ENCODE measurements at places on chromosomes 6 and 20.

GRCh38 chr20:7302250-7302649, 534.8 kb downstream of the BMP2 start:
- DNase-seq, result no peak

DNA sequence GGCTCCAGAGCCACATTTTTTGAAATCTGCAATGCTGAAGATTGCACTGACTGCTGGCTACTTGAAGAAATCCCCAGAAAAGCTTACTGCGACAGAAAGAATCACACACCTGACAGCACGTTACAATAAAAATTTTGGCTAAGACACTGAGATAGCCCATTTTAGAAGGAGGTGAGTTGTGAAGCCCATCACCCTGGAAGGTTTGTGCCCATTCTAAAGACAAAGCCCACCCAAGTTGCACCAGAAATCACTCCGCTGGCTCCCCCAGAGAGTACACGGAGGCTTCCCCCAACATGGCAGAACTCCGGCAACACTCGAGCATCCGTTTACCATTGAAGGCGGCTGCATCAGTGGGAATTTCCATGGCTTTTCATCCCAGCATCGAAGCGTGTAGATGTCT, 29.4 kb downstream of the LPA start:
- DNase-seq, result no peak

DNA sequence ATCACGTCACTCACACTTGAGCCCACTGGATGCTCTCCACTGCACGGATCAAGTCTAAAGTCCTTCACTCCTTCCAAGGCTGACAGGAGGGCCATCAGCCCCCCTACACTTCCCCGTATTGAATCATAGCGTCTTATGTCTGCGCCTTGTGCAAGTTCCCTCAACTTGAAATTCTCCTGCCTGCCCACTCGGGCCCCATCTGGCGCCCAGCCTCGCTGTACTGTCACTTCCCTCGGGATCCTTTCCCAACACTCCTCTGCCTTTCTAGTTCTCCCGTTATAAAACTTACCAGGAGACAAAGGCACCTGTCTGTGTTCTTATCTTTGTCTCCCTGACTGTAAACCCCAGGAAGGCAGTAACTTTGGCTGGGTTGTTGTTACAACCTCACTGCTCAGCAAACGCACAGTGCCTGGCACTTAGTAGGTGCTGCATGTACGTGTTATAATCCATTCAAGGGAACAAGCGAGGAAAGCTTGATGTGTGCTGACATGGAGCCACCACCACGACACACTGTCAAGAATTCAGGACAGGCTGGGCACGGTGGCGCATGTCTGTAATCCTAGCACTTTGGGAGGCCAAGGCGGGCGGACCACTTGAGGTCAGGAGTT, 33.8 kb upstream of the ZFAND3 start:
- no peak for DNase-seq

DNA sequence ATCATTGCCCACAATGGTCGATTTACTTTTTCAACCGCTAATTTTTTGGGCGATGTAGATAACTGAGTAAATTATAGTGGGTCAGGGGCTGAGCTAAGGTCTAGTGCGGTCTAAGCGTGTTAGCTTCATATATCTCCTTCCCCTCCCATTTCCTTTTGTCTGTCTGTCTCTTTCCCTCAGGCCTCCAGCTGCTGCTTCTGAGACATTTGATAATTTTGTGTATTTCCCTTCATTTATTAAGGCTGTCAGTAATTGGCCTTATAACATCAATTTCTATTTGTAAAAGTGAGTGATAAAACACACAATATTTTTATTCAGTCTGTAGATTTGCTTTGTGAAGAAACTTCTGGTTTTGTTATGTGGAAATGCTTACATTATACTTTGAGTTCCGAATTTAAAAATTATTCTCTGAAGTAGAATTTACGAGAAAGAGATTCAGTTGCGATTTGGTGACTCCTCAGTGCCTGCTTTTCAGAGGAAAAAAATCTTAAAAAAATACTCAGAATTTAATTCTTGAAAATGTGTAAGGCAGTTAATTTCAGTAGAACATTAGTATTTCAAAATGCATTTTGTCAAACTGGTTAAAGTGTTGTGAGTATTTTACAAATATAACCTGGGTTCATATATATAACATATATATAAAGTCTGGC, 1.4 kb downstream of the TMEM170B start:
- DNase-seq, result no peak

GRCh38 chr6:132231121-132231884, 170.0 kb downstream of the MOXD1 start:
- DNase-seq, result no peak

- no peak for DNase-seq
Observed at GRCh38 chr6:47737406-47737805, 39.0 kb downstream of the ADGRF4 start.

DNA sequence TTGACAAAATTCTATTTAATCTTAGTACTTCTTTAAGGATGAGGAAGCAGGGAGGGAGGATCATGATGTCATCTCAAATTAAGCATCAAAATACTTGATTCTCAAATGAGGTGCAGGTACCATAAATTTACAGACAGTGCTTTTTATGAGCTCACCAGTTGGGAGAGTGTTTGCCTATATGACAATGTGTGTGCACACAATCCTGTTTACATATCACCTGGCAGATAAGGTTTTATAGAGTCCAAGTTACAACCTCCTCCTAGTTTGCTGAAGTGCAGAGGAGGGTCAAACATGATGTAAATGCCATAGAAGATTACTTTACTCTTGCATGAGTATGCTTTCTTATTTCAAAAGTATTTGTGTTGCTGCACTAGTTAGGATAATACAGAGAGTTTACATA, 6.4 kb downstream of the ATXN1 start:
- DNase-seq, result no peak

DNA sequence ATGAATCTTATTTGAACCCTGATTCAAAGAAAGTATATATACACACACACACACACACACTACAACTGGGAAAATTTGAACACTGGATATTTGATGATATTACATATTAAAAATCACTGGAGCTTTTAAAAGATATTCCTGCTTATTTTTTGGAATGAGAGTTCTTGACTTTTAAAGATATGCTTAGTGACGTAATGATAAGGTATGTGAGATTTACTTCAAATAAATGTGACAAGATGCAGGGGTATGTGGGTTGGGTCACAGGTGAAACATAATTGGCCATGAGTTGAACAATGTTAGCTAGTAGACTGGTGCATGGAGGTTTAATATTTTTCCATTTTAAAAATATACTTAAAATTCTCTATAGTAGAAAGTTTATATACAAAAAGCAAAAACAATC, 258.6 kb downstream of the CBLN4 start:
- DNase-seq, result no peak

GRCh38 chr6:138546733-138547185, 47.5 kb upstream of the NHSL1 start:
- DNase-seq, result no peak

GRCh38 chr6:93679836-93680235, 260.5 kb upstream of the EPHA7 start:
- no peak for DNase-seq

DNA sequence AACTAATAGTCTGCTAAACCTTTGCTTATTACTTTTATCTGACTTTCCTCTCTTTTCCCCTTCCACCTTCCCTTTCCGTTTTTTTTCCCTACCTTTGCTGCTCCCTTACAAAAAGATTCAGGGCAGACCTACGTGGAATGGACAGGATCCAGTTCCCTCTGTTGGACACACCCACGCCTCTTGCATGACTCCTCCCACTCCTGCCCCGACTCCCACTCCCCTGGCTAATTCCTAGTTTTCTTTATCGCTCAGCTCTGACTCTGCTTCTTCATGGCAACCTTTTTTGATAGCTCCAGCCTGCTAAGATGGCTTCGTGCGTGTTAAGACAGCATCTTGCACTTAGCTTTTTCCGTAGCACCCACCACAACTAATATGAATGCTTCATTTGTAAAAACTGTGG, 715.6 kb upstream of the NRSN1 start:
- DNase-seq, result no peak

- no peak for DNase-seq
Observed at GRCh38 chr6:68197356-68197755, 437.7 kb upstream of the ADGRB3 start.

GRCh38 chr20:8020314-8021079, 936 bp upstream of the TMX4 start:
- DNase-seq, result no peak

- DNase-seq, result no peak
Observed at GRCh38 chr6:166277018-166277417, 31.2 kb downstream of the PRR18 start.

DNA sequence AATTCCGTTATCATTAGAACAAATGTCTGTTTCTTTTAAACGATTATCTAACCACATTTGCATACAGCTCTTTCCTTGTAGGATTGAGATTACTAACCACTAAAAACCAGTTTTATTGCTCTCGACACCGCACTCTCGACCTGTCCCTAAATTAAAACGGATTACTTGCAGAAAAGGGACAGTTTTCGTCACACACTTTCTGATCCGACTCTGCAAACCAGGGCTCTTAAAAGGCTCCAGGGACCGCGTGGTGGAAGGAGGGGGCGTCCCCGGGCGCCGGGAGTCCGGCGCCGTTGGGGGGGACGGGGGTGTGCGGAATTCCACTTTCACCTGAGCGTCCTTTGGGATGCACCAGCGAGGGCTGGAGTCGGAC, 731 bp downstream of the MAK start:
- peak; percentile 24 for DNase-seq

DNA sequence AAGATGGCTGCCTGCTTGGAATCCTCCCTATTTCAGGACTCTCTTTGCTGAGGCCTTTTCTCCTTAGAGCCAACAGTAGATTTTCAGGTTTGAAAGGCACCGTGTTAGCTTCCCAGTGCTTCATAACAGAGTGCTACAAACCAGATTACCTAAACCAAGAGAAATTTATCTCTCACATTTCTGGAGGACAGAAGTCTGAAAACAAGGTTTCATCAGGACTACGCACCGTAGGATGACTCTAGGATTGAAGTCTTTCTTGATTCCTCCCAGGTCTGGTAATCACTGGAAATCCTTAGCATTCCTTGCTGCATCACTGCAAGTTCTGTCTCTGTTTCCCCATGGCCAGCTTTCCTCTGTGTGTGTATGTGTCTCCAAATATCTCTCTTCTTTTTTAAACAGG, 508.4 kb upstream of the GJE1 start:
- no peak for DNase-seq

- no peak for DNase-seq
Observed at GRCh38 chr6:152150196-152150595, 342.7 kb downstream of the ESR1 start.

DNA sequence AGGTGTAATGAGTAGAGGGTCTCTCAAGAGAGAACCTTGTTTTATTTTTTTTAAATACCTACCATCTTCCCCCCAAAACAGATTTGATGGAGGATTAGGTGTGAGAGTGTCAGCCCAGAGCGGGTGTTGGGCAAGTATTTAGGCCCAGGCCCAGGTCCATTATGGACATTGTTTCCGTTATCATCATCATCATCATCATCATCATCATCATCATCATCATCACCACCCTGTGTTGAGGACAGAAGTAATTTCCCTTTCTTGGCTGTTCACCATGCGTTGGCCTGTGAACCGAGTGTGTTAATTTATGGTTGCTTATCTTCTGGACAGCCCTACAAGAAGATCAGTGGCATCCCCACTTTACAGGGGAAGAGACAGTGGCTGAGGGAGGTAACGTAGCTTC, 28.6 kb downstream of the PSMF1 start:
- DNase-seq, result no peak

- DNase-seq, result no peak
Observed at GRCh38 chr6:139007428-139007827, 19.4 kb upstream of the REPS1 start.

DNA sequence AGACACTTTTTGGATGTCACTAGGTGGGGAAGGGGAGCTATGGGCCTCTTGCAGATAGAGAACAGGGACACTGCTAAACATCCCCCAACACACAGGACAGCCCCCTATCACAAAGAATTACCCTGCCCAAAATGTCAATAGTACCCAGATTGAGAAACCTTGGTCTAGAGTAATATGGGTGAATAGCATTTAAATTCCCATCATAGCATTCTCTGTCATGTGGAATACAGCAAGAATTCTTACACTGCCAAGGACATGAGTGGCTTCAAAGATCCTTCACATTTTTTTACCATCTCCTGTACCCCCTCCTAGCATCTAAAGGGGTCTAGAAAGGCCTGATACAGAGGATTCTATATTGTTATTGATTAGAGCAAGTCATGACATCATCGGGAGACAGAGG, 83.1 kb upstream of the SSTR4 start:
- no peak for DNase-seq

DNA sequence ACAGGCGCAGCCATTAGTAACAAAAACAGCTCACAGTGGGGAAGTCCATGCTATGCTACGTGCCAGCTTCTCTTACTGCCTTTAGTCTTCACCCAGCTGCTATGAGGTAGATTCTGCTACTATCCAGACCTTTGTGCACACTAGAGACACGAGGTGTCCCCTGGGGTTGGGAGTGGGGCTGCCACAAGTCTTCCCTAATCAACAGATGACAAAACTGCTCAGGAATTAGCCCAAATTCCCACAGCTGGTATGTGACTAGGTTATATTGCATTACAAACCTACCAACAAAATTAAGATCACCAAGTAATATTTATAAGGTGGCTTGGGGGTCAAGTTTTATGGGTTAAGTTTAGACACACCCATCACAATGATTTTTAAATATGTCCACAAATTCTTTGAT, 63.3 kb downstream of the PSMB1 start:
- DNase-seq, result no peak

GRCh38 chr6:71887744-71888230, 1.4 kb downstream of the RIMS1 start:
- no peak for DNase-seq

DNA sequence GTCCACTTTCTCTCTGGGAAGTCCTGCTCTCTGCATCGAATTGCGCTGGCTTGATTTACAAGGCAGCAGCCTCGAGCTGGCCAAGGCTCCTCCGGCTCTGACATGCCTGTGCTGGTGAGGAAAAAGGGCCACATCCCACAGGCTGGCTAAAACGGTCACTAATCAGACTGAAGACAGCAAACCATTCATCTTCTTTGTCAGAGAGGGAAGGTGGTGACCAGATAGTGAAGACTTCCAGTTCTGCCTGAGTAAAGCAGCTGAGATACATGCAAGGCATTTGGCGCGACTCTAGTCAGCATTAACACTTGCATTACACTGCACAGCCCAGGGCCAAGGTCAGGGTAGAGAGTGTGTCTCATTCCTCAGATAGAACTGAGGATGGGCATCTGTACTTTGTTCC, 203.2 kb upstream of the MAP3K7 start:
- DNase-seq, result no peak

DNA sequence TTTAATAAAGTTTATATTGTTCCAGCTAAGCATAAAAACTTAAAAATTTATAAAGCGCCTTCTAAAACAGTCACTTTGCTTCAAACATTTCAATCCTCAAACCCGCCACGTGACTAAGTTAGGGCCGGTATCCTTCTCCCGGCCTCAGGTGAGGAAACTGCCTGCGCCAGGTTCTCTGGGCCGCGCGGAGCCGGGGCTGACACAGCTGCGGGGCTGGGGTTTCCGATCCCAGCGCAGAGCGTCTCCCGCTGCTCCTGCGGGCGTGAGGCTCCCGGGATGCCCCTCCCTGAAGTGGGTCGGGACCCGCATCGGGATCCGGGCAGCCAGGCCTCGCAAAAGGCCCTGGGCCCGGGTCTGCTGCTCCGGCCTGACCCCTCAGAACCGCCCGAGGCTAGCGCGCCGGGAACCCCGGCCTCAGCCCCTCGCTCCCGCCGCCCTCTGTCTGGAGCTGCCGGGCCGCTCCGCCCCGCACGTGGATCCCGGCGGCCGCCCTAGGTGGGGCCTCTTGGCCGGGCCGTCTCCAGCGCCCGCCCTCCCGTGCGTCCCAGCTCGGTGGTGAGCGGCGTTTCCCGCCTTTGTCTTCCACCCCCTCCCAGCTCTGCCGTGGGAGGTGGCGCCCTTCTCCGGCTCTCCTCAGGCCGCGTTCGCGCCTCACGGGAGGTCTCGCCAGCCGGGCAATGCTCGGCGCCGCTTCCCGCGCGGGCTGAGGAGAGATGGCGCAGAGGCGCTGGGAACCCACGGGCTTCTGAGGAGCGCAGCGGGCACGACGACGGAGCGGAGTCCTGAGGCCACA, 267.9 kb downstream of the DLL1 start:
- no peak for DNase-seq
